ENCODE measurements at places on chromosomes 1 and 21. TPM values are rescaled to one million over a fixed set of nuclear protein-coding genes. Genes with fewer than 3 reads are reported as not detected.

DNA sequence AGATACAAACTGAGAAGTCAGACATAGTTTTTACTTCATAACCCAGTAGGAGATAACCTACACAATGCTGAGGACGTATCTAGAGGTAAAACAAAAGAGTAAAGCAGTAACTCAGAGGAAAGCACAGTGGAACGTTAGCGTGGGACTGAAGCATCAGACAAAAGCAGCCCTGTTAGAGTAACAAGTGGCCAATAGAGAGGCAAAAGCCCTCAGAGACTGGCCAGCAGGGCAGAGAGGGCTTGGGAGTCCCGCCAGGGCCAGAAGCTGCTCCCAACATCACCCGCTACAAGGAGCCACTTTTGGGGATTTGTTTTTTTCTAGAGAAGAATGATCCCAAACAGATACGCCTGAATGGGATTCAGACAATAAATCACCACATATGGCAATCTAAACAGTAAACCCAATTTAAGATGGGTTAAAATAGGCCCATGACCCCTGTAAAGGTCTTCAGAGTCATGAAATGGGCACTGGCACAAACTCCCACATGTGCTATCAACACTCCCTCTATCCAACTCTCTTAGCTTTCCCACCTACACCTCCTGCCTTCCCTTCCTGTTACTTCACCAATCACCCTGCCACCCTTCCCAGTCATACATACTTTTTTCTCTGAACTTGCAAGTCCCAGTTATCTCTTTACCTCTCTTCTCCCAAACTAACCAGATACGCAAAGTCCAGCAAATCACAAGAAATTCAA lies 17.2 kb downstream of the TADA1 start:
- DNase-seq: no peak

- no peak for DNase-seq
These were observed 22.0 kb upstream of the PRDM15 start for GRCh38 chr21:41901099-41901498.

- DNase-seq: no peak
These were observed 25.0 kb downstream of the CRYAA start for GRCh38 chr21:43193651-43194302.

GRCh38 chr21:46346296-46347202 lies 22.6 kb downstream of the PCNT start:
- no peak for DNase-seq

The DEPDC1 gene
- polyA plus RNA-seq: 16.1 TPM

- DNase-seq: no peak
These were observed 228.8 kb downstream of the PBX1 start for GRCh38 chr1:164787834-164788231.

DNA sequence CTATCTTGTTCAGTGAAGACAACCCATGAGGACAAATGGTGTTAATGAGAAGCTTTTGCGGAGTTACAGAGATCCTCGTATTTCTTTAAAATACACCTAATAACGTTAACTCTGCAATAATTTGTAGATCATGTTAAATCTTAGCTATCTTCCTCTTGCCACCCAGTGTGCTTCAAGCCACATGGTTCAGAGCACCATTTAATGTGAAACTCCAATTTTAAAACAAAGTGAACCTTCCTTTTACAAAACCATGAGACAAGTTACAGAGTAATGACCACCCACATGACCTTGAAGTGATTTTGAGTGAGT lies 1.7 kb upstream of the KCNE2 start:
- DNase-seq: no peak

The RAB7B gene
- polyA plus RNA-seq: 1.9 TPM

Measured in renal pelvis (tissue), 12 donors.